Left kidney (tissue), 8 donors: ENCODE measurements at places on chromosomes 1 and 21.
A peak's percentile ranks its signal among the peaks of the same experiment; 100 is the strongest.

DNA sequence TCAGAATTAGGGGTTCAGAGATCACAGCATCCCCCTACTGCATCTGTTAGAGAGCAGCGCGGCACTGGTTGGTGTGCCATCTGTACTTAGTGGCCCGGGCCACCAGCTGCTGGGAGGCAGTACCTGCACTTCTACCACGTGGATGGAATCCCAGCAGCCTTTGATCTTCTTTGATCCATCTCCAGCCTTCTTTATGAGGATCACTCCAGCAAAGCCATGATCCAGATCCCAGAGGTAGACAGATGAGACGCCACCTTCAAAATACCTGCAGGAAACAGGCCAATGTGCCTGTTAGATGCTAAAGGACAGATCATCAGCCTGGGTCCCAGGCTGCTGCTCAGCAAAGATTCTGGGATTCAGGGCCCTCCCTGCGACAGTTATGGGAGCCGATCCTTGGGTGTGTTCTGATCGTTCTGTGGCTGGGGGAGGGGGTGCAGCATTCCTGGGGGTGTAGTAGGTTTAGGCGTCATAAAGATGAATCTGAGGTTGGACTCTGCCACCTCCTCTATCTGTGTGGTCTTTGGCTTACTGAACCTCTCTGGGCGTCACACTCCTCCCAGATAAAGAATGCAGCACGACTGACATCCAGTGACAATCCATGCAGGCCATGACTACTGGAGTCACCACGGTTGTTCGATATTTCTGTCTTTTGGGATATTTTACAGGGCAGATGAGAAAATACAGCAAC, 45.3 kb downstream of the SLC66A1 start:
- no peak for DNase-seq

DNA sequence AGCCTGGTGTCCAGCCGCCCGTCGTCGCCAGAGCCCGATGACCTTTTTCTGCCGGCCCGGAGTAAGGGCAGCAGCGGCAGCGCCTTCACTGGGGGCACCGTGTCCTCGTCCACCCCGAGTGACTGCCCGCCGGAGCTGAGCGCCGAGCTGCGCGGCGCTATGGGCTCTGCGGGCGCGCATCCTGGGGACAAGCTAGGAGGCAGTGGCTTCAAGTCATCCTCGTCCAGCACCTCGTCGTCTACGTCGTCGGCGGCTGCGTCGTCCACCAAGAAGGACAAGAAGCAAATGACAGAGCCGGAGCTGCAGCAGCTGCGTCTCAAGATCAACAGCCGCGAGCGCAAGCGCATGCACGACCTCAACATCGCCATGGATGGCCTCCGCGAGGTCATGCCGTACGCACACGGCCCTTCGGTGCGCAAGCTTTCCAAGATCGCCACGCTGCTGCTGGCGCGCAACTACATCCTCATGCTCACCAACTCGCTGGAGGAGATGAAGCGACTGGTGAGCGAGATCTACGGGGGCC, 1.2 kb downstream of the OLIG2 start:
- no peak for DNase-seq

GRCh38 chr1:116661633-116662032, 5.9 kb downstream of the IGSF3 start:
- no peak for DNase-seq

DNA sequence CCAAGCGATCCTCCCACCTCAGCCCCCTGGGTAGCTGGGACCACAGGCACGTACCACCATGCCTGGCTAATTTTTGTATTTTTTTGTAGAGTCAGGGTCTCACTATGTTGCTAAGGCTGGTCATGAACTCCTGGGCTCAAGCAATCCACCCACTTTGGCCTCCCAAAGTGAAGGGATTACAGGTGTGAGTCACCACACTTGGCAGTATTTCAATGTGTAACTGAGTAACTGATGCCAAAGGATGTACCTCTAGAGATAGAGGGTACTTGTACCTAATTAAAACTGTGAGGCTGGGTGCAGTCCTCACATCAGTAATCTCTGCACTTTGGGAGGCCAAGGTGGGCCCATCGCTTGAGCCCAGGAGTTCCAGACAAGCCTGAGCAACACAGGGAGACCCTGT, 258.7 kb upstream of the DMRTA2 start:
- no peak for DNase-seq

DNA sequence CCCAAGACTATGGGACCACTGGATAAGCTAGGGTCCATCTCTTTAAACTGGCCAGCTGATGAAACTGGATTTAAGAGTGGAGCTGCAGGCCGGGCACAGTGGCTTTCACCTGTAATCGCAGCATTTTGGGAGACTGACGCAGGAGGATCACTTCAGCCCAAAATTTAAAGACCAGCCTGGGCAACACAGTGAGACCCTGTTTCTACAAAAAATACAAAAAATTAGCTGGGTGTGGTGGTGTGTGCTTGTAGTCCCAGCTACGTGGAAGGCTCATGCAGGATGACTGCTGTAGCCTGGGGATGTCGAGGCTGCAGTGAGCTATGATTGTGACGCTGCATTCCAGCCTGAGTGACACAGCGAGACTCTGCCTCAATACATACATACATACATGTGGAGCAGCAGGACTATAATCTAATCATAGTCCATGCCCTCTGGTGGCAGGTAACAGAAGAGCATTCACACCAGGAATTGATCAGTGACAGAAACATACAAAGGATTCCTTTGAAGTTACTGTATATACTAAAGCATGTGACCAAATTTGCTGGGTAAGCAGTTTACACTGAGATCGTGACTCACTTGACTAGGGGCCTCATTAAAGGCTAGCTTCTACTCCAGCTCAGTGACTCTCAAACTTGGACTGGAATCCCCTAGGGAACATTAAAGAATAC, 101.5 kb upstream of the SLFNL1 start:
- no peak for DNase-seq

DNA sequence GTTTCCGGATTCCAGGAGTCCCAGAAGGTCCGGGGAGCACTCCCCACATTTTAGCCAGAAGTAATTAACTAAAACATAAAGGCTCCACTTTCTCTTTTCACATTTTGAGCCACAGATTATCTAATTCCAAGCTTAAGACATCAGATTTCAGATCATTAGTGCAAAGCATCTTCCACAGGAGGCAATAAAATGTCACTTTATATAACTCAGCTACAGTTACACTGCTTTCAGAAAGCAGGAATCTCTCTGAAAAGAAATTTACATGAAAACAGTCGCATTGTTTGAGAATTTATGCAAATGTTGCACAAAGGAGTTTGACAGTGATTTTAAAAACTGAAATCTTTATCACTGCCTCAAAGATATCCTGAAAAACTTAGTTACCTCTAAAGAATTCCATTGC, 99.7 kb downstream of the LMO4 start:
- DNase-seq: no peak

GRCh38 chr1:2210084-2210653, 15.6 kb upstream of the FAAP20 start:
- DNase-seq: no peak

DNA sequence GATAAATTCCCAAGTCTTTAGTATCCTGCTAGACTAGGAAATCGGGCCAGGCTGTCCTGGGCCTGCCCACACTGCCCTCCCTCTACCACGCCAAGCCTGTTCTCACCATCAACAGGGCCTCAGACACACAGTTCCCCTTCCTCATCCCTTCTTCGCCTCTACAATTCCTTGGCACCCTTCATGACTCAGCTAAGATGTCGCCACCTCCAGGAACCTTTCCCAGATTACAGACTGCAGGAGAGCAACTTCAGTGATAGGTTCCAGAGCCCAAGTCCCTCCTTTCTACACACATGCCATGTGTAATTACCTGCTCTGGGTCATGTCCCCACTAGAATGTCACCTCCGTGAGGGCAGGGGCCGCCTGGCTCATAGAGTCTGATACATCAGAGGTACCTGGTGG, 3.3 kb downstream of the RIMS3 start:
- no peak for DNase-seq

GRCh38 chr21:33856893-33857527, 58.6 kb downstream of the ATP5PO start:
- DNase-seq: no peak

GRCh38 chr1:36516372-36517010, 33.8 kb upstream of the CSF3R start:
- DNase-seq: peak; percentile 61

- no peak for DNase-seq
These were observed 128.9 kb upstream of the ATP1B1 start for GRCh38 chr1:168977618-168978017.

DNA sequence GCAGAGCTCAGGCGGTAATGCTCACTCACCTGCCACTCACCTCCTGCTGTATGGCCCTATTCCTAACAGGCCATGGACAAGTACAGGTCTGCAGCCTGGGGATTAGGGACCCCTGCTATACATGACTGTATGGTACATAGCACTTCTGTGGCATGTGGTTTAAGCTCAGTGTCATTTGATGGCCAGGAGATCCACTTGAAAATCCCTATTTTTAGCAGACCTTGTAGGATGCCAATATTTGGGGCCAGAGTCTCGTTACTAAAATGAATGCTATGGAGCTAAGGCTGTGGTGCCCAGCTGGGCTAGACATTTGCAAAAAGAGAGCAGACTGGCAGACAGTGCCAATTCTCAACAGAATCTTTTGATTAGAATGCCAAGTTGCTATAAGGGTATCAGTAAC, 1.7 kb upstream of the ANGPTL7 start:
- no peak for DNase-seq

DNA sequence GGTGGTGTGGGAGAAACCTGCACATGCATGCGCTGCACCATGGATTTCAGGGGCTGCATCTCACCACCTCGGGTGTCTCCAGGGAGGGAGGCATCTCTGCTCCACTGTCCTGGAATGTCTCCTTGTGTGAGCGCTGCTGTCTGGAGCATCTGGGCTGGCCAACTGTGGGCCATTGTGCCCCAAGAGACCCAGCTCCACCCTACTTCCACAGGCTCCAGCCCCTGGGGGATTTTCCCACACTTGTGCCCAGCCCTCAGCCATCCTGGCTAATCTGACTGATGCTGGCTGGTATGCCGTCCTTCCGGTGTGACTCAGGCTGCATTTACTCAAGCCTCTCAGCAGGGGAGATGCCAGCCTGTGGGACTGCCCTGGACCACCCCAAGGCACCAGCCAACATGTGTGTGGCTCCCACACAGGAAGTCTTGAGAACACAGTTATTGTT, 62.0 kb downstream of the TRIM11 start:
- DNase-seq: no peak

GRCh38 chr1:112702067-112702395, 4.9 kb downstream of the RHOC start:
- DNase-seq: no peak

- DNase-seq: no peak
These were observed 44.8 kb downstream of the NTPCR start for GRCh38 chr1:232995189-232995588.

DNA sequence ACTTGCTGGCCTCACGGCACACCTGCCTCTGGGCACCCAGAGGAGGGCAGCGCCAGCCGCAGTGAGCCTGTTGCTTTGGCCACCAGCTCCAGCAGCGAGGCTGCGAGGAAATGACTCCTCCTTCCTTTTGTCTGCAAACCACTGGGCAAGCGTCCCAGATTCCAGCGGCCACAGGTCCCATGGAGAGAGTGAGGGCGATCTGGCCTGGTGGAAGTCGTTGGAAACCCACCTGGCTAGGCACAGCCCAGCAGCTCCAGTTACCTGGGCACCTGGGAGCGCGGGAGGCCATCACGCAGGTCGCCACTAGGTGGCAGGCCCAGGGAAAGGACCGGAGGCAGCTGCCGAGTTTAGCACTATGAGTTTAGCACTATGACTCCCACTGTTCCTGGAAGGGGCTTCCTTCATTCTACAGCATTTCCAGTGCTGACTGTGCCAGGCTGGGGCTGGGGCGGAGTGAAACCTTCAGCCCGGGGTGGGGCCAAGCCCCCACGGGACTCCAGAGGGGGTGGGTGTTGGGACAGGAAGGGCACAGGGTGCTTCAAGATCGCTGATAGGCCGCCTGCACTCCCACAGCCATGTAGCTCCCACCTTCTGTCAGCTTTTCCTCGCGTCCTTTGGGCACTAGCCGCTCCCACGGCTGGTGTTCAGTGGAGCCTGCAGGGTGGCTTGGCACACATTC, 1.1 kb upstream of the ESPN start:
- no peak for DNase-seq

- no peak for DNase-seq
These were observed 776.6 kb downstream of the AMY1C start for GRCh38 chr1:104526158-104526795.

DNA sequence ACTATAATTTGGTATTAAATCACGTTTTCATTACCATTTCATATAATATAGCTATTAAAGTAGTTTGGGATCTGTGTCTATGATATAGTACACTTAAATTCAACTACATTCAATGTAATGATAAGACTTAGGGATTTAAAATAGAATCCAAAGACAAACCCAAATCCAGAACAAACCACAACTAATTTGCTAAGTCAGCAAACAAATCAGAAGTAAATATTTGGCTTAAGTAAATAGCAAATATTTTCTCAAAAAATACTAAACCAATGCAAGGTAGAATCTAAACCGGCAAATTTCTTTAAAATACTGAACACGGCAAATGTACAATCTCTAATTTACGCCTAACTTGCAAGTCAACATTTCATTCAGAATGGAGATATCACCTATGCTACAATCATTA, 16.8 kb downstream of the YY1AP1 start:
- no peak for DNase-seq

GRCh38 chr1:88462488-88463261, 221.4 kb upstream of the PKN2 start:
- peak; percentile 27 for DNase-seq

GRCh38 chr1:212600071-212600915, 8.3 kb upstream of the ATF3 start:
- DNase-seq: no peak

- no peak for DNase-seq
These were observed 40.1 kb upstream of the GPR52 start for GRCh38 chr1:174407665-174408064.

- DNase-seq: no peak
These were observed 58.1 kb upstream of the IGSF5 start for GRCh38 chr21:39686646-39687468.

GRCh38 chr1:23007106-23007505, 8.5 kb downstream of the TEX46 start:
- no peak for DNase-seq

- no peak for DNase-seq
These were observed 7.5 kb upstream of the IGSF5 start for GRCh38 chr21:39737376-39738000.

DNA sequence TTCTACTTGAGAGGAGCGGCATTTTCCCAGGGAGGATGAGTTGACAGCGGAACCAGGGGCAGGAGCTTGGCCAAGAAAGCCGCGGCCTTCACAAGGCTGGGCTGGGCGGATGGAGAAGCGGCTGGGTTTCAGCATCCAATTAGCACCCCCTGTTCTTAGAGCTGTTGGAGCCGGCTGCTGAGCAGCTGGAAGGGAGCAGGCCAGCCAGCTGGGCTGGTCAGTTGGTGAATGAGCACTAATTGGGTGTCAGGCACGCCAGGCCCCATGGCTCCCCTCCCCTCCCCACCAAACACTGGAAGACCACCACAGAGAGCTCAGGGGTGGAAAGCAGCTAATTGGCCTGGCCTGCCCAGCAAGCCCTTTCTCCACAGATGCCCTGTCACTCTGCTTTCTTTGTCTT, 245.6 kb downstream of the RRAGC start:
- no peak for DNase-seq

- no peak for DNase-seq
These were observed 34.8 kb upstream of the GREM2 start for GRCh38 chr1:240646571-240647240.
